Stimulated activated CD4-positive, alpha-beta T cell treated with anti-CD3 and anti-CD28 coated beads, Interleukin-12 subunit alpha, Interleukin-12 subunit beta, amount 100 ng/mL, for 48 hours (primary cell): ENCODE measurements at places on chromosomes 7 and 10.

- DNase-seq = no peak
These were observed 823 bp downstream of the COPG2 start for GRCh38 chr7:130667593-130668257.

DNA sequence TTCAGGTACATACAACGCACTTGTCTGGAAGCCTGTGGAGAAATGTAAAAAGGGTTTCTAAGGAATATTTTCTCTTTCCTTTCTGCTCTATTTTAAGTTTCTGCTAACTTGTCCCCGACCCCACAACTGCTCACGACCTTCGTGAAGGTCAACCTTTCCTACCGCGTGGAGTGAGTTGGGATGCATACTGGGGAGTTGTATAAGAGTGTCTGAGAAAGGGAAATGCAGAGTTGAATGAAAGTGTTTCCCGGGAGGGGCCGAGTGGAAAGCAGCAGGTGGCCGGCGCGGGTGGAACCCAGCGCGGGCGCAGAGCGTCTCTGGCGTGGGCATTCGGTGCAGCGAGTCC lies 17.9 kb upstream of the ACBD5 start:
- DNase-seq = no peak

GRCh38 chr7:80135309-80136104 lies 876 bp downstream of the GNAI1 start:
- no peak for DNase-seq

GRCh38 chr10:77724820-77725219 lies 87.2 kb upstream of the KCNMA1 start:
- no peak for DNase-seq

- no peak for DNase-seq
These were observed 98.0 kb upstream of the FAM20C start for GRCh38 chr7:94251-94801.

GRCh38 chr10:20909801-20910200 lies 12.7 kb upstream of the NEBL start:
- no peak for DNase-seq

GRCh38 chr7:121094829-121095228 lies 106.3 kb downstream of the CPED1 start:
- DNase-seq = no peak

- DNase-seq = no peak
These were observed 994 bp downstream of the SLC25A28 start for GRCh38 chr10:99619090-99619800.

DNA sequence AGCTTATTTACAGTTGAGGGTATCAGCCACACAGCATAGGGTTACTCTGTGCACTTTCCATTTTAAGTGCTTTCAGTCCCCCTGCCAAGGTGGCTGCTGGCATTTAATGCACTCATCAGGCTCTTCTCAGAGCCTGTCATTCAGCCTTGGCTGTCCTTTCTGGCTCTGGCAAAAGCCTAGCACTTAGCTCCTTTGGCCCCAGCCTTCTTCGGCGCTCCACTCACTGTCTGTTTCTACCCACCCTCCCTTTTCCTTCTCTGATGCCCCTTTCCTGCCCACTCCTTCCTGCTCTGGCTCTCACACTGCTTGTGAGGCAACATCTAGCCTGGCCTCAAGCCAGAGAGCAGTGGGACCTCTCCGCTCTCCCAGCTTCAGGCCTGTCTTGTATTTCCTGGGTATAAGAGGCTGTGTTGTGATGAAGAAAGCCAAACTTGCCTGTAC lies 60.2 kb downstream of the WIPF3 start:
- DNase-seq = no peak

DNA sequence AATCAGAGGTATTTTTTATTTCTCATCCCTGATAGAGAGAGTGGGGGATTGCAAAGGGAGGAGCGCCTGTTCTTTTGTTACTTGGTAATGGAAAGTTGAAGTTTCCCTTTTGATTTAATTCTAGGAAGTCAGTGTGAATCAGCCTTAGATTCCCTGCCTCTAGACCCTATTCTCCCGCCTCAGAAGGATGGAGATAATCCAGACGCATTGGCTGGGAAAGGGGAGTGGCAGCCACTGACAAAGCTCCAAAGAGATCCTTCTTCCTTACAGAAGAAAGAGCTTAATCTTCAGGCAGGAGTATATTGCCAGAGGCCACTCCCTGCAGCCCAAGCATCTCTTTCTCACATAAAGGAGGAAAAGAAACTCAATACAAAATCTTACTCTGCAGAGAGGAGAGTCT lies 122.3 kb upstream of the GALNT17 start:
- DNase-seq = no peak

GRCh38 chr10:49220031-49220430 lies 31.8 kb upstream of the TMEM273 start:
- no peak for DNase-seq

- no peak for DNase-seq
These were observed 64.6 kb downstream of the KLF6 start for GRCh38 chr10:3720228-3721019.
